ENCODE measurements at places on chromosomes 6 and 20. TPM values are rescaled to one million over a fixed set of nuclear protein-coding genes. Genes with fewer than 3 reads are reported as not detected.
A peak's percentile ranks its signal among the peaks of the same experiment; 100 is the strongest.

- no peak for DNase-seq
These were observed 260.6 kb upstream of the BMP2 start for GRCh38 chr20:6506906-6507305.

TFAP2A gene
- total RNA-seq = not detected

- no peak for DNase-seq
These were observed 514.3 kb upstream of the JARID2 start for GRCh38 chr6:14731611-14732010.

ZHX3 gene
- total RNA-seq = 88.2 TPM

DNA sequence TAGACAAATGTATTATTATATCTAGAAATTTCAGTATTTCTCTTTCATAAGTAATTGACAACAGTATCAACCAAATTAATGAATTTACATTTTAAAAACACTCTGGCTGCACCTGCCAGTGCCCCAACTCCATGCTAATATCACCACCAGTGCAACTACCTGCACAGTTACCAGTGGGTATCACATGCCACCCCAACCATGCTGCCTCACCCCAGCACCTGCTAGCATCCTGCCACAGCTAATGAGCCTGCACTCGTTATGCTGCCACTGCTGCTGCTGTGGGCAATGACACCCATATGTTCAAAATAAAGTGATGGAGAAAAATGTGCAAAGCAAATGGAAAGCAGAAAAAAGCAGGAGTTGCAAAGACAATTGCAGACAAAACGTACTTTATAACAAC, 855.9 kb upstream of the MANEA start:
- DNase-seq = no peak

MAS1 gene
- total RNA-seq = 0.42 TPM

- DNase-seq = no peak
These were observed 50.6 kb downstream of the FKBP1C start for GRCh38 chr6:63261820-63262219.

DNA sequence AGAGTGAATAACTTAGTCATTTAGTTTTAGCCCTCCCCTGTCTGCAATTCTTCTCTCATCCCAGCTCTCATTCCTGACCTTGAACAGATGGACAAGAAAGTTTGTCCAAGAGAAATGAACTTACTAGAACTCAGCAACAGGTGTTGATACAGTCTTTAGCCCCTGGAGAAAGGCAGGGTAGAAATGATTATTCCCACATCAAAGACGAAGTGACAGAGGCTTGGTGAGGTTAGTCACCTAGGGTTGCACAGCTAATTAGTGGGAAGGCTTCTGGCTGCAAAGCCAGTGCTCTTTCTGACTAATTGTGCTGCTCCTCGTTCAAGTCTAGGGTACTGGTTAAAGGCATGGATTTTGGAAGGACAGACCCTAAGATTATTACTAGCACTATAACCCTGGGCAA, 4.5 kb downstream of the ZDHHC14 start:
- no peak for DNase-seq

FUT9 gene
- under 0.01 TPM for total RNA-seq

DNA sequence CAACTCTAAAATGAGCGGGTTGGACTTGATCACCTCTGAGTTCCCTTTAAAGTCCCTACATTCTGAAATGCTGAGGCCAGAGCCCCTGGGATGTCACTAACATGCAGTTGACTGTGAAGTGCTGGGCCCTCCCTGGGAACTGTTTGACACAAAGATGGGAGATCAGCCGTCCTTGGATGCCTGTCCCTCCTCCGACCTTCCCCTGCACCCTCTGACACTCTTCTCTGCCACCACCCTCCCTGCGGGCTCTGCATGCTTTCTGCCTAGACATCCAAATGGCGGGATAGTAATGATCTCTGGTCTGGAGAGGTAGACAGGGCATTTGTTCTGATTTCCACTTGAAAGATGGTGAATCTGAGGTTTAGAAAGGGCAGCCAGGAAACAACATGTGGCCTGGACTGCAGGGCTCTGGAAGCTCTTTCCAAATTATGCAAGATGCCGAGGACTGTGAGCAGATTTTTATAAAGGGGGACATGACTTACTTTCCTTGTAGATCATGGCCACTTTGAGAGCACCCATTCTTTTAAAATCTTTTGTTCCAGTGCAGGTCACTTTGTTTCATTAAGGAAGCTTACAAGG, 113.2 kb downstream of the ZDHHC14 start:
- no peak for DNase-seq

- no peak for DNase-seq
These were observed 53.5 kb downstream of the KCNQ5 start for GRCh38 chr6:72675396-72675795.

DNA sequence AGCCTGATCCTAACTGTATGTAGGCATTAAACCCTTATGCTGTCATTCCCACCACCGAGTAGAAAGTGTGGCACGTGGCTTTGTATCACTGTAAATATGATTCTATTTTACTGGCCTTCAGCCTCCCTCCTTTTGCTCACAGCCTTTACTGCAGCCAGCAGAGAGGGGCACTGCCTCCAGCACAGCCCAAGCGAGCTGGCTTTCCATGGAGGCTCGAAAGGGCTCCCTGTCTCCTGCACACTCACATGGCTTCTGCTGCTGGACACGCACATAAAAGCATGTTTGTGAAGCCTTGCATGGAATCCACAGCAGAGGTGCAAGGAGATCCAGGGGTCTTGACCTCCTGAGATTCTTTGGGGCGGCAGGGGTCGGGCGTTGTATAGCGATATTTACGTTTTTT, 51.3 kb downstream of the RNASET2 start:
- DNase-seq = no peak

SALL4 gene
- total RNA-seq = 0.19 TPM

EBF4 gene
- 11.1 TPM for total RNA-seq

DNA sequence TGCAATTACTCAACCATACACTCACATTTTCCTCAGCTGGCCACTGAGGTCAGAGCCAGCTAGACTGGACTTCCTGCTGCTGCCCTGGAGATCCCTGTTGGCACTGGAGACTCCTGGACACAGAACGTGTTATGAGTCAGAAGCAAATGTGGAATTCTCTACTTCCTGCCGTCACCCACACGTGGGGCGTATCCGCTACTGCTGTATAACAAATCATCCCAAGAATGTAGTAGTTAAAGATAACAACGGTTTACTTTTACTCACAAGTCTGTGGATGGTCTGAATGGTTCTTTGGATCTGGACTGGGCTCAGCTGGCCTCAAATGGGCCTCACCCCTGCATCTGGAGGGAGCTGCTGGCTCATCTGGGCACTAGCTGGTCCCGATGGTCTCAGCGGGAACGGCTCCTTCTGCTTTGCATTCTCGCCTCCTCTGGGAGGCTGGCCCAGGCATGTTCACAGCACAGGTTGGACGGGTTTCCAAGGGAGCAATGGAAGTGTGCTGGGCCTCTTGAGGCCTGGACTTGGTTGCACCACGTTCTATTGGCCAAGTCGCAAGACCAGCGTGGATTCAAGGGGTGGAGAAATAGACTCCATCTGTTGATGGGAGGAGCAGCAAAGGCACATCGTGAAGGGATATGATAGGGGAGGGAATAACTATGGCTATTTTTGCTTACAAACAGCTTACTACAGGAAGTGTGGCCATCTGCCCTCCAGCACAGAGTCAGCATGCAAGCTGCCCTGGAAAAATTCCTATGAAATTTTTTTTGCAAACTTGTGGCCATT, 118.5 kb downstream of the SNX5 start:
- DNase-seq = peak; percentile 94

- DNase-seq = no peak
These were observed 526.0 kb downstream of the EPM2A start for GRCh38 chr6:145209272-145209671.

DNA sequence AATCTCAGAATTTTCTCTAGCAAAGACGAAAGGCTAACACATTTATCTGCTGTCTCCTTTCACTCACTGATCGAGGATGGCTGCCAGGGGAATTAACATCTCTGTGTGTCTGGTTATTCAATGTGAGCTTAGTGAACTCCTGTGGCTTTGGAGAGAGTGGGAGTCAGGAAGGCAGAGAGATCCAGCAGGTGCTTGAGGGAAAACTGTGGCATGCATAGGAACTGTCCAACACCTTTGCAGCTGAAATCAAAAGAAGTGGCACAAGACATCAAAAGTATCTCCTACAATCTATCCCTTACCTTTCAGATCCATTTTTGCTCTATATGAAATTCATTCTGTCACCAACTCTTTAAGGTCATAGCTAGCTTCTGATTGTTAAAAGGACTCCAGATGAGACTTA, 11.8 kb upstream of the FAM184A start:
- no peak for DNase-seq

CCDC28A gene
- total RNA-seq = 6.8 TPM

GRCh38 chr6:99138445-99138844, 190.7 kb upstream of the FBXL4 start:
- no peak for DNase-seq

MATN4 gene
- total RNA-seq = 0.29 TPM

ZNF337 gene
- 10.1 TPM for total RNA-seq

RAB44 gene
- 0.42 TPM for total RNA-seq

DNA sequence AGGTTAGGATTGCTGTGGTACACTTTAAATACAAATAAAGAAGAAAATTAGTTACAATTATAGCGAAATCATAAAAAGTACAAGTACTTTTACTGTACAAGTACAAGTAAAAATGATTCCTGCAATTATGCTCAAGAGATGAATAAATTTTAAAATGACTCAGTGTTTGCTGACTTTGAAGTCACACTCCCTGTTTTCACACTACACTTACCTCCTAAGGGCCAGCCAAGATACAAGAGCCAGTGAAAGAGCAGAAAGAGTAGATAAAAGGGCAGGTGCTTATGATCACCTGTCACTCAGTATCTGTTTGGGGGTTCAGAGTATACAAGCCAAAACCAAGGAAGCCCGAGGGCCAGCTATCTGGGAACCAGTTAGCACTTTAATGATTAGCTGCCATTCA, 41.0 kb upstream of the COL21A1 start:
- DNase-seq = no peak

Data from posterior vena cava (tissue), 2 donors.